ENCODE measurements at places on chromosomes 16 and 17. TPM values are rescaled to one million over a fixed set of nuclear protein-coding genes. Genes with fewer than 3 reads are reported as not detected.

DNA sequence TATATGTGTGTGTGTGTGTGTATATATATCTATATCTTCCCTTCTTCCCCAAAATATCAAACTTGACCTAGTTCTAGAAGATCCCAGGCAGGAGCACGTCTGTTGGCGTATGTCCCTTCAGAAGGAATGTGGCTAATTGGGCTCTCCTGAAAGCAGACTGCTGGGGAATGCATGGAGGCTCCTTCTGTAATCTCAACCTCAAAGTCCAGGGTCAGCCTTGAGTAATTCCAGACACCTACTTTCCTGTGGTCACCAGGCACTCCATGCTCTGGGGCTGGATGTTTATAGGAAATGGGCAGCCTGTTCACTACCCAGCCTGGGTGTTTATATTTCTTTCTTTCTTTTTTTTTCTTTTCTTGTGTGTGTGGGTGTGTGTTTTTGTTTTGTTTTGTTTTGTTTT, 13.4 kb downstream of the BCO1 start:
- no peak for DNase-seq

DNA sequence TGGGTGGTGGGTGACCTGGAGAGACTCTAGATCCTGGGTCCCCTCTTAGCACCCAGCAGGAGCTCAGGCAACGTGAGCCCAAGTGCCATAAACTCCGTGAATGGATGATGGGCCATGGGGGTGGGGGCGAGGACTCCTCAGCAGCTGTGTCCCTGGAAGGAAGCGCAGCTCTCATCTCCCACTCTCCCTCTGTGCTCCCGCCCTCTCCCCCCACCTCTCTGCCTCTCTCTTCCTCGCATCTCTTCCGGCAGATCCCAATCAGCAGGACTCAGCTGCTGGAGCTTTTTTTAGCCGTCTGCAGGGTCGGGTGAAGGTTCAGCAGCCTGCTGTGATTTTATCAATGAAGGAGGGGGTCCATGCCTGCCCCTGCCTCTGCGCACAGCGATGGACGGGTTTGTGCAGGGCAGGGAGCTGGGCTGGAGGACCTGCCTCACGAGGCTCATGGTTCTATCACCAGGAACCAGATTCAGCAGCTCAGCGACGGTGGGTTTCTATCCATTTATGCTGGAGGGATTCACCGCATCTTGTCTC, 8.3 kb downstream of the CCR7 start:
- DNase-seq = no peak

GRCh38 chr16:31487720-31488467, 5.0 kb downstream of the SLC5A2 start:
- DNase-seq = peak; percentile 67

GRCh38 chr16:89322321-89323119, 105.0 kb downstream of the ZNF778 start:
- no peak for DNase-seq

DNA sequence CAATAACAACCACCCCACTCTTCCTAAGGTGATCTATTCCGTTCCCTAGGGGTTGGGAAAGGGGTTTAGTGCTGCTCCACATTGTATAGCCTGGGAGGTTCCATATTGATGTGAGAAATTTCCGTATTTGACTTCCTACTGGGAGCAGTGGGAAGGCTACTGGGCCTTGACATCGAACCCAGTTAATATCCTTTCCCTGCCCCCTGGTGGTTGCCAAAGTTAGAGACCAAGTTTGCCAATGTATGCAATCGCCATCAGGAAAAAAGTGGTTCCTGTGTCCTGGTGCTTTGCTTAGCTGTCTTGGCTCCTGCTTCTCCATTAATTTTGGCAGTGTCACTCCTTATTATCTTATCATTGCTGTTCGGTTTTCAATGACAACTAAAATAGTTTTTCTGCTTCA, 914.9 kb downstream of the KCNJ2 start:
- DNase-seq = no peak

GRCh38 chr17:79631640-79632431, 21.0 kb upstream of the RBFOX3 start:
- no peak for DNase-seq

- DNase-seq = peak; percentile 25
Observed at GRCh38 chr16:20774703-20775362, 11.0 kb downstream of the ACSM3 start.

GRCh38 chr17:49996495-49997300, 1.7 kb upstream of the DLX3 start:
- no peak for DNase-seq

DNA sequence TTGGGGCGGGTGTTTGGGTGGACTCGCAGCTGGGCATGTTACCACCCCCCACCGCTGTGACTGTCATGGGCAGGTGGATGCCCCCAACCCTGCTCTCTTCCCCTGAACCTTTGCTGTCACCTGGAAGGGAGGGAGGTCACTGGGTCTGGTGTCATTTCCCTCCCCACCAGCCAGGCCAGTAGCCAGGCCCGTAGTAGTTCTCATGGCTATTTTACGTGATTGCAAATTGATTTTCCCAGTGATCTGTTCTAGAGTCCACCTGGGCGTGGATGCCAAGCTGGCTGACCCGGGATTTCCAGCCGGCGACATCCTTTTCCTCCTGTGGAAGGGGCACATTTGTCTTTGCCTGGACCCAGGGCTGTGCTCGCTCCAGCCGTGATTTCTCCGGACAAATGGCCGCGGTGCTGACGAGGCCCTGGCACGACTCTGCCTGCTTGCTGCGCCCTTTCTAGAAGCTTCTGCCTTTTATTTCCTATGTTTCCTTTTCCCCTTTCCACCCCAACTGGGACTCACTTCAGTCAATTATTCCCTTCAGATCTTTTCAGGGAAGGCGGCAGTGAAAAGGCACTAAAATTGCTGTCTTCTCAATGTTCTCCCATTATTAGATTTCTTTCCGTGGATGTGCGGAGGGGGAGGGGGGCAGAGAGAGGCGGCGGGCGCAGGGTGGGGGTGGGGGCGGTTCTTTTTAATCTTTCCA, 226.9 kb upstream of the CIBAR2 start:
- no peak for DNase-seq

DNA sequence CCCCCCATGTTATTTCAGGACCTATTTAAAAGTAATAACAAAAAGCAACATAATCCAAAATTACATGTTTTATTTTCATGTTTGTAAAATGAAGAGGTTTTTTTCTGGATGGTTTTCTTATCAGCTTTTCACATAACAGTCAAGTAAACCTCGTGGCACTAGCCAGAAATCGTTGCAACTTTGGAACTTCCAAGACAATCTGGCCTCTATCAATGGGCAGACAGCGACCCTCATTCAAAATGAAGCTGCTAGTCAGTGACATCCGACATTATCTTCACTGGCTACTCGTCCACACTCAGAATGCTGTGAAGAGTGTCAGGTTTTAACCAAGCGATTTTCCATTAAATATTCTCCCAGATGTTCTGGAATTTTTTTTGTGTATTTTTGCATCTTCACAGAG, 22.7 kb downstream of the ZNF652 start:
- DNase-seq = no peak

DNA sequence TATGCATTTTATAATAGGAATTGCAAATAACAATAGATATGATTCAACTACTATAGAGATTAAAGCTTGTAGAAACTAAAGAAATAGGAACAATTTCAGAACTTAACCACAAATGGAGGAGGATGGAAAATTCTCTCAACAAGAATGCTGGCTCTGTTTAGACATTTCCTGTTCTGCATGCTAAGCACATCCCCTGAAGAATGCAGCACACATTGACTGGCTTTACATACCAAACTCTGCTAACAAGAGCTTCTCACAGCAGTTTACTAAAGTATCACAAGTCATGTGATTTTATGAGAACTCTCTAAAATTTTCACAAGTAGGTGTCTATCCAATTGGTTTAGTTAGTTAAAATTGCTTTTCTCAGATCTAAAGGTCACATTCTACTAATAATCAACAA, 85.2 kb downstream of the SPAG9 start:
- DNase-seq = no peak

DNA sequence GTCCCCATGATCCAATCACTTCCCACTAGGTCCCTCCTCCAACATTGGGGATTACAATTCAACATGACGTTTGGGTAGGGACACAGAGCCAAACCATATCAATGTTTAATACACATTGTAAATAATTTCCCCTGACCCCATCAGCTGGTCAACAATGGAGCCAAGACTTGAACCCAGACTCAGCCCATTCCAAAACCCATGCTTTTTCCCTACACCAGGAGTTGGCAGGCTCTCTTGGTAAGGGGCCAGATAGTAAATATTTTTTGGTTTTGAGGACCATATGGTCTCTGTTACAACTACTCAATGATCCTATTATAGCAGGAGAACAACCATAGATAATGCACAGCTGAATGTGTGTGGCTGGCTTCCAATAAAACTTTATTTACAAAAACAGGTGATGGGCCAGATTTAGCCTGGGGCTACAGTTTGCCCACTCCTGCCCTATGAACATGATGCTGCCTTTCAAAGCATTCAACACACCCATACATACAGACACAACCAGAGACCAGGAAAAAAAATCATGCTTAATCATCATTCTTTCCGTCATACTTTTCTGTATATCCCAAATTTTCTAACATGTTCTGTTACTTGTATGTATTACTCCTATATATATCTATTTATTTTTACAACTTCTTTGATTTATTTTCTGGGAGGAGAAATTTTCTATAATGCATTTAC, 22.1 kb upstream of the MSI2 start:
- DNase-seq = no peak

CBX2 gene
- 35.8 TPM for total RNA-seq

REXO5 gene
- 9.8 TPM for total RNA-seq

RASD1 gene
- not detected for total RNA-seq

KRT12 gene
- not detected for total RNA-seq

TRPV3 gene
- total RNA-seq = 0.61 TPM

USP43 gene
- total RNA-seq = 2.8 TPM

C16orf78 gene
- not detected for total RNA-seq

Data from G401 (cell line).